Amygdala (tissue), 56 donors: ENCODE measurements at places on chromosomes 1 and 21.

DNA sequence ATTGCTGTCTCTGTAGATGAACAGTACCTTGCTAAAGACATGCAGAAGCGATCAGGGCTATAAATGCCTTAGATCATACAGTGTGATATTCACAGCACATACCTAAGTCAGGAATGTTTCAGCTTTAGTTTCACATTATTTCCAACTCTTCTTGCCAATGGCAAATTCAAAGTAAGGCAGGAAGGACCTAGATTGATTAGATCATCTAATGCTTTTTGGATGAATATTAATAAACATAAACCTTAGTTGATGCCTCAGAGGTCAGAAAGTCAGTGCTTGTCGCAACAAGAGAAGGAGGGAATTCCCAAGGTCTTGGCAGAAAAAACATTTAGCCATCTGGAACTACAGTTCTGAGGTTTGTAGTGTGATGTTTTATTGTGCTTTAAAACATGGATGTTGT, 122.3 kb downstream of the TNFSF18 start:
- no peak for DNase-seq

GRCh38 chr21:44074315-44074958, 32.8 kb upstream of the PWP2 start:
- DNase-seq: no peak

- DNase-seq: no peak
These were observed 110.6 kb downstream of the XCL2 start for GRCh38 chr1:168433238-168433637.

DNA sequence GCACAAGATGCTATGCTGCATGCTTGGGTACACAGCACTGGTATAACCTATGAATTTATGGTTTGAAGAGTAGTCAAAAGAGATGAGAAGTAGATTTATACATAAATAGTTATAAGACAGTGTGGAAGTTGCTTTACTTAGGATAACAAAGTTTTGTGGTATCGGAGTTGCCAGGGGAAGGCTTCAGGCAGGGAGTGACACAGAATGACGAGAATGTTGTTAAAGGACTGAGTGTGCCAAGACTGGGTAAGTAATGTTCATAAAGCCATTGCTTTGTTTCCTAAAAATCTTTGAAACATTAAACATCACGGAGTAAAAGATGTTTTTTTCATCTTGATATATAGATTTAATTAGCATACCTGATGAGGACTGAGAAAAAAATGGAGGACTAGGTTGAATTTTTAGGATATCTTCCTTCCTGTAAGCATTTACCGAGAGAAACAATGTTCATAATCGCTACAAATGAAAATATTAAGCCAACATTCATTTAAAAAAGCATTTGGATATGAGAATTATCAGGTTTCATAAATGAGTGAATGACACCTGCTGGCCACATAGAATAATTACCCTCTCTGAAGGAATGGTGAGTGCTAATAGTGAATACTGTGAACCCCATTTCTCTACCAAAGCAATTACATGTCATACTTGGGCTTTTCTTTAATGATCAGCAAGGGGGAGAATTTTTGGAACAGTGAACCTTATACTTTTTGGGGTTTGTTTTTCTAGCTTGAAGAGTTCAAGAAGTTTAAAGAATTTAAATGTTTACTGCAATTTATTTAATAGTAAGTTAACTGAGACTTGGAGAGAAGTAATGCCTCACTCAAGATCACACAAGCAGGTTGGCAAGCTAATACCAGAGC, 28.4 kb downstream of the EXTL2 start:
- no peak for DNase-seq

DNA sequence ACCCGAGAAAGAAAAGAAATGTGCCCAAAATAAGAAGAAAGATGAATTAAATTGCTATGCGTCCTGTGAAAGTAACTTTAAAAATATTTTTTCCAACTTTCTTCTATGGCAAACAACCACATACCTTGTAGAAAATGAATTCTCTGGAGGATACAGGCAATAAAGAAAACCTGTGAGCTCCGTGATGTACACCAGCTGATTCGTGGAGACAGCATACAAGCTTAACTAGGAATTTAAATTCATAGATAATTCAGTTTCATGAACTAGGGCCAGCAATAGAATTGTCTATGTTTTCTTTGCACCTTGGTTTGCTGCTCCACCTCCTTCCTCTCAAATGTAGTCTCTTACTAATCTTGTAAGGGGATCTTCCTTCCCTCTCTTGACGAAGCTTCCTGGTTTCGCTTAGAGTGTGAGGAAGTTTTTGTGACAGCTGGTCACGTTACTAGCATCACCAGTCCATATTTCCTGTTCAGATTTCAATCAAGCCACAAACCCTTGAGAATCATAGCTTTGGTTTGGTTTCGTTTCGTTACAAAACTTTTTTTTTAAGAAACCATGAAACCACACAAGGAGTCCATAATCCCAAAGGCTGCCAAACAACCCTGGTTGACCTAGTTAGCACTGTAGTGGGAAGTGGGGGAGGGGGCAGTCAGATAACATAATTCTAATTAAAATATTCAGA, 35.8 kb downstream of the GREM2 start:
- no peak for DNase-seq

- DNase-seq: no peak
These were observed 272.3 kb upstream of the ST6GALNAC5 start for GRCh38 chr1:76595024-76595423.

DNA sequence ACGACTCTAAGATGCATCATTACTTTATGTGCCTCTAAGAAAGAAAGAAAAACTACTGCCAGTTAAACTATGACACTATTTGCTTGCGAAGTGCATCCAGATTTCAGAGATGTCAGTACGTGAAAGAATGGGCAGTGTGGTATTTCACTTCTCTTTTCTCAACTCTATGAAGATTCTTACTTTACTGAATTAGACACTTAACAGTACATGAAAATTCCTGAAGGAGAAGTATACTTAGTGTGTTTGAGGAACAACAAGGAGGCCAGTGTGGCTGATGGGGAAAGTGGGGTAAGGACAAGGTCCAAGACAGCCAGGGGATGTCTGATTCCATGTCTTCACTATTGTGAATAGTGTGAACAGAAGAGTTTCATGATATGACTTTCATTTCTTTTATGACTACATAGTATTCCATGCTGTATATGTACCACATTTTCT, 53.9 kb upstream of the HSD17B7 start:
- no peak for DNase-seq

DNA sequence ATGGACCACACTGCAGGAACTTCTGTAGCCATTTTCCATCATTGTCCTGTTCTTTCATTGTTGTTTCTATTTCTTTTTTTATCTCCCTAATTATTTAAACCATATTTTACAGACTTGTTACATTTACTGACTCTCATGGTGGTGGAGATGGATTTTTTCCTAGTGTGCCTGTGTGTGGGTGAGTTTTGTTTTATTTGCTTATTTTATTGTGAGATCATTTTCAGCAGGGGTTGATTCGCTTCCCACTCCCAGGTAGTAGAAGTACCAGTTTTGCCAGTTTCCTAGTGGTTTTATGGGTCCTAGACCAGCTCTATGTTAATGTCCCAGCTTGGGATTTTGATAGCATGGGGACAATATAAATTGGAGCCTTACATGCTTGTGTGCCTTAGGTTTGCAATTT, 80.0 kb upstream of the BACH1 start:
- DNase-seq: no peak

DNA sequence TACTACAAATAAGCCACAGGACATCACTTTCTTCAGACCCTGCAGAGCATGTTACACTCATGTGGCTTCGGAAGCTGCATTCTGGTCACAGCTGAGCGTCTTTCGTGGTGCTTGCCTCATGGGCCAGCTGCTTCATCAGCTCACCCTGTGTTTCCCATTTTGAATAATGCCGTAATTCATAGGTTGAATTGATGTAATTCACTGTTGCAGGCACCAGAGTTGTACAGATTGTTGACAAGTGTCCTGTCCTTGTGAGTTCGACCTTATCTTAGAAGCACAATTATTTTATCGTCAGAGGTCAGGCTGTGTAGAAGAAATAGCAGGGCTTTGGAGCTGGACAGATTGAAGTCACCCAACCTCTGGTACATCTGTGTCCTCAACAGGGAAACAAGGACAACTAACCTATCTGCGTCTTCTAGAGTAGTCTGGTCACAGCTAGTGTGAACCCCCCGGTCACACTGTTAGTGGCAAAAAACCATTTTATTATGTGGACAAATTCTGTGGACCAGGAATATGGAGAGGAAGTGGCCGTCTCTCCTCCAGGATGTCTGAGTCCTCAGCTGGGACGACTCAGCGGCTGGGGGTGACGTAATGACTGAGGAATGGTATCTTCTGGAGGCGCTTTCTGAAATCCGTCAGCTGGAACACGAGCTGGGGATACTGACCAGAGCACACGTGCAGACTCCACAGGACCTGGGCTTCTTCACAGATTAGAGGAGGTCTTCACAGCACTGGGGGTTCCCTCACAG, 17.8 kb downstream of the PKNOX1 start:
- DNase-seq: no peak

- no peak for DNase-seq
These were observed 256.5 kb downstream of the PAPPA2 start for GRCh38 chr1:176719447-176719846.

DNA sequence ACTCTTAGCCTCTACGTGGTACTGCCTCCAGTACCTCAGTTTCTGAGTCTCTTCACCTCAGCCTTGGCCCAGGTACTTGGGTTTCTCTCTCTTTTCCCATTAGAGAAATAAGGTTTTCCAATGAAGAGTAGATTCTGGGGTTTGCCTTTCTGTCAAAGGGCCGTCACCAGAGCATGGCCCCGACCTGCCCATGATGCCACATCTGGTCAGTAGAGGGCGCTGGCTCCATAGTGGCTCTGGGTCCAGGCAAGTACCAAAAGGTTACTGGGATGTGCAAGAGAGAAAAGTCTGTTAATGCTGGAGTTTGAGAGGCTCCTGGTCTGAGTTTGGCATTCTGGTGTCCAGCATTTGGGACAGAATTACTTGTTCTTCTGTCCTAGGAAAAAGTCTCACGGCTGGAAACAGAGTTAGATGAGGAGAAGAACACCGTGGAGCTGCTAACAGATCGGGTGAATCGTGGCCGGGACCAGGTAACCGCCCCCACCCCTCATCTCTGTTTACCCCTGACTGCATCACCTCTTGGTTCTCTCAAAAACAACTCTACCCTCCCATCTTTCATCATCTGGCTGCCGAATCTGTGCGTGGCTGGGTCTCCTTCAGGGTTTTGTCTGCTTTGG, 5.3 kb upstream of the TUFT1 start:
- peak; percentile 9 for DNase-seq

GRCh38 chr1:4977701-4978100, 323.3 kb downstream of the AJAP1 start:
- DNase-seq: no peak

DNA sequence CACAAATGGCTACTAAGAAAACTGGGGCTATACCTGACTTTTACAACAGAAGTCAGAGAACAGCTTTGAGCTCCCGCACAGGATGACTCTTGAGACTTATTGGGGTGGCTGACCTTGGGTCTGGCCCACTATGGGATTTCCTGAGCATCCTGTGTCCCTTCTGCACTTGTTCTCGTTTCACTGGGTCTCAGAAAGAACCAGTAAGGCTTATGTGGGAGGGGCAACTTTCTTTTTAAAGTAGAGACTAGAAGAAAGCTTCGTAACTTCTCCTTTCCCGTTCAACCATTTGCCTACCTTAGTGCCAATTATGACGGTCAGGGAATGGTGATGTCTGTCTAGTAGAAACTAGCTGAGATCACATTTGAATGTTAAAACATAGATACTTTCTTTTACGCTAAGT, 59.5 kb upstream of the C1orf105 start:
- DNase-seq: no peak

DNA sequence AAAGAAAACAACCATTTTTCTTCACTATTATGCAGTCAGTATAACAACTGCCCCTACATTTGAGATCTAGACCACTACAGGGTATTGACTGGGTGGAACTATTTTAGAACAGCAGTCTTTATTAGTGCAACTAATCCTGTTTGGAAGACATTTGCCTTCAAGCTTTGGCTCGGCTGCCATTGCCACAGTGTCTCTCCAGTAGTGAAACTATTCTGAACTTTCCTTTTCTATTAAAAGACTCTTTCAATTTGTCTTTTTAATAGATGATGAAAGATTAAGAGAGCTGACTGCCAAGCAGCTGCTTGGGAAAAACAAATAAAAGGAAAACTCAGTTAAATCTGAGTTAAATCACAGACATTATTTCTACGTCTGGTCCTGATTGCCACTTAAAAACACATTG, 49.3 kb downstream of the LPGAT1 start:
- no peak for DNase-seq

DNA sequence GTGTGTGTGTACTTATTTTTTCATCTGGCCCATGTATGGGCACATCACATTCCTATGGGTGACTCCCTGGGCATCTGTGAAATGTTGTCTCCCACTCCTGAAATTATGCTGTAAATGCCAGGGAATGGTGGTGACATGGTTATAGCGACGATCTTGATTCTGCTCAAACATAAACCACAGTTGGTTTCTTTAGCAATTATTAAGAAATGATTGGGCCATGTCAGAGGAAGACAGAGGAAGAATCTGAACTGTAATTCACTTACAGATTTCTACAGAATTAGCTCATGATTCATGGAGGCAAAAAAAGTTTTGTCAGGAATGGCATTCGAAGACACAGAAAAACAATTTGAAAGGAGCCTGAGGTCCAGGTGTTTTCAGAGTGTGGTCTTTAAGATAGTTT, 25.8 kb upstream of the KCNE1 start:
- no peak for DNase-seq

GRCh38 chr1:99849413-99849743, 783 bp upstream of the AGL start:
- no peak for DNase-seq

GRCh38 chr1:205190845-205191577, 20.5 kb downstream of the DSTYK start:
- no peak for DNase-seq

DNA sequence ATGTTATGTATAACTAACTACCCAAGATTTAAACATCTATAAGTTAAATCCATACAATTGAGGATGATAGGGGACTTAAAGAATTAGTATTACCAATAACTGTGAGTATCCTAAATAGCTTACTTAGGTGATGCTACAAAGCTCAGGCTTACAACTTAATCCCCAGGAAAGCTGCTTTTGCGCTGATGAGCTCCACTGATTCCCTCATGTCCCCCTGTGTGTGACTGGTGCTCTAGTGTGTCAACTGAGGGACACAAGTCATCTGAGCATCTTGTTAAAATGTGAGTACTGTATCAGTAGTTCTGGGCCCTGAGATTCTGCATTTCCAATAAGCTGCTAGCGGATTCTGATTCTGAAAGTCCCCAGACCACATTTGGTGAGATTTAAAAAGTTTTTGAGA, 1458.8 kb downstream of the MRPL39 start:
- DNase-seq: no peak

DNA sequence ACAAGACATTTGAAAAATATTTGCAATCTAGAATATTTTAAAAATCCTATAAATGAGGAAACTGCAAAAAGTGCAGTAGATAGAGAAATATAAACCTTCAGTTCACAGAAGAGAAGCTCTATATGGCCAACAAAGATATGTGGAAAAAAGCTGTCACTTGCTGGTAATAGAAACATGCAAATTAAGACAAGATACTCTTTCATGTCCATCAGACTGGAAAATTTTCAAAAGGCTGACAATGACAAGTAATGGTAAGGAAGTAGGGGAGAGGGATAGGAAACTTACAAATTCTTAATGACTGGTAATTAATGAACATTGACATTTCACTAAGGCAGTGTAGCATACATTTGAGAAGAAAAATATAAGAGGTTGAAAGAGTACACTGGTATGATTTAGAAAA, 147.9 kb downstream of the MRPL39 start:
- no peak for DNase-seq

GRCh38 chr1:237709355-237709754, 181.4 kb downstream of the ZP4 start:
- no peak for DNase-seq

GRCh38 chr1:62093261-62093660, 101.4 kb upstream of the L1TD1 start:
- DNase-seq: no peak

- DNase-seq: no peak
These were observed 13.7 kb upstream of the TTC4 start for GRCh38 chr1:54701996-54702395.
